ENCODE measurements at places on chromosomes 4 and X. TPM values are rescaled to one million over a fixed set of nuclear protein-coding genes. Genes with fewer than 3 reads are reported as not detected.

DNA sequence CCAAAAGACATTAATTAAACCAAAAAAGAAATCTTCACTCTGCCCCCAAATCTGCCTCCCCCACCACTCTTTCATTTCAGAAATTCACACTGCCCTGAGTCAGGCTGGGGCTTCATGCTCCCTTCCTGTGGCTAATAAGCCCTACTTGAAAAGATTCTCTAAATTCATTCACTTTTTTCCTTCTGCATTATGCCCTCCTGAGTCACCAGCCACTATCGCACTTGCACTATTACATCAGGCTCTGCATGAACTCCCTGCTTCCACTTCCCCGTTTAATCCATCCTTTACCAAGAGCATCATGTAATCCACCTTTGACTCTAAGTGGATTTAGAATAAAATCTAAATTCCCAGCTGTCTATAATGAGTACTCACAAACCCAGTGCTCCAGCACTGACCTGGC is 295.4 kb upstream of the KLF3 start:
- no peak for DNase-seq

DNA sequence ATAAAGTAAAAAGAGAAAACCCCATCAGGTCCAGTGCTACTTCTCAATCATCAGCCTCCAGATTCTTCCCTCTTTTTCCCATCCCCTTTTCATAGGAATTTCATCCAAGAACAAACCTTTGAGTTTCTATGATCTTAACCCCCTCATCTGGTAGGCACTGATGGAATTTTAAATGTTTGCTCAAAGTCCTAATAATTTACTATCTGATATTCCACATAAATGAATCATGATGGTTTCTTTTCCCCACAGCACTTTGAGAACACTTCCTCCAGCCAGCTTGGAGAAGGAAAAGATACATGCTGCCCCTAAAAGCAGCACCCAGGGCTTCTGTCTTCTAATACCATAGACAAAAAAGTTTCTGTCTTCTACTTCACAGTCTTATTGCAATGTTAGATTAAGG is 19.4 kb upstream of the KLHL8 start:
- no peak for DNase-seq

GRCh38 chrX:2958199-2958598 is 29.1 kb upstream of the ARSD start:
- DNase-seq = no peak

Gene NCAPG
- total RNA-seq = 4.7 TPM

Gene PNMA6F
- not detected for total RNA-seq

Gene DUSP9
- not detected for total RNA-seq

Measured in prostate gland (tissue), 2 donors.